Right cardiac atrium (tissue), 5 donors: ENCODE measurements at places on chromosomes 13 and 19.

- no peak for DNase-seq
Measured at GRCh38 chr13:28328271-28328607, 166.7 kb downstream of the FLT1 start.

- DNase-seq = peak; percentile 40
Measured at GRCh38 chr19:14890643-14891379, 4.9 kb upstream of the OR7A17 start.

DNA sequence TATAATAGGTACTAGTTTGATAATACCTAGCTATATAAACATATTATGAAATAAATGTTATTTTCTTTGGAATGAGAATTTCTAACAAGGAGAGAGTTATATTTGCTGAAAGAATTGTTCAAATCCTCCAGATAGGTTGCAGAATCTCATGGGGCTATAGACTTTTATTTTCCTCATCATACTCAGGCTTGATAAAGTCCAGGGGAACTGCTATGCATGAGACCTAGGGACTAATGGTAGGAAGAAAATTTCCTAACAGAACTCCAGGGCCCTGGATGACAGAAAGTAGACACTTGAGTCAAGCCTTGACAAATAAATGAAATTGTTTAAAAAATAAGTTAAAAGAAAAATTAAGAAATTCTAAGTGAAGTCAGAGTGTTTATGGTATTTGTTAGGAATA lies 138.5 kb upstream of the DACH1 start:
- DNase-seq = no peak

GRCh38 chr13:41658057-41658661 lies 200.8 kb downstream of the RGCC start:
- DNase-seq = no peak

DNA sequence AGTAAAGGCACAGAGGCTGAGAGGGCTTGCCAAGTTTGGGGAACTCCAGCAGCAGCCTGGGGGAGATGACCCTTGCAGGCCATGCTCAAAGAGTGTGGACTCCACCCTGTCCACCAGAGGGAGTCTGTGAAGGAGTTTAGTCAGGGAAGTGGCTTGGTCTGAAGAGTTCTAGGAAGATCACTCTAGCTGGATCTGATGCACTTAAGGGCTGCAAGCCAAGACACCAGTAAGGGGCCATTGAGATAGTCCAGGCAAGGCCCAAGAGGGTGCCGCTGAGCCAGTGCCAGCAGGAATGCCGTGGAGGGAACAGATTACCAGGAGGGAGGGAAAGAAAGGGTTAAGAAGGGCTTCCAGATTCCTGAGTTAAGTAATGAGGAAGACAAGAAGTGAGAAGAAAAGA lies 68.7 kb downstream of the ZAR1L start:
- peak; percentile 74 for DNase-seq
